NCI-H524 (cell line): ENCODE measurements at places on chromosomes 2 and 18.
A peak's percentile ranks its signal among the peaks of the same experiment; 100 is the strongest.

GRCh38 chr2:178280244-178280852, 86.0 kb downstream of the OSBPL6 start:
- DNase-seq: peak; percentile 5

DNA sequence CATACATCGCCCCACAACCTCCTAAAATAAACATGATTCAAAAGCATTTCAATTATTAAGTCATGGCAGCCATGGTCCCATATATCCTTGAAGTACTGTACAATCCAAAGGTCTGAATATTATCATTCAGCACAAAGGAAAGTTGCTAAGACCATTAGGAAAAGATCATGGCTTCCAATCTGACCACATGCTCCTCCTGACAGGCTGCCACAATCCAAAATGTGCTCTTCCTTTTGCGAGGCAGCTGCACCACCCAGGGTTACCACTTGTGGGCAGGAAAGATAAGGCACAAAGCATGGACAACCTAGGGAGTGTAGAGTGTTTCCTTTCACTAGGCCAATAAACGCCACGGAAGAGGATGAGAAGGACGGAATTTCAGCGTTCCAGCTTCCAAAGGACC, 5.4 kb downstream of the BOLA3 start:
- peak; percentile 50 for DNase-seq

- DNase-seq: no peak
Observed at GRCh38 chr2:226514895-226515294, 284.7 kb downstream of the IRS1 start.

- no peak for DNase-seq
Observed at GRCh38 chr2:140873915-140874531, 1256.8 kb downstream of the LRP1B start.

- DNase-seq: no peak
Observed at GRCh38 chr2:63408530-63408929, 179.7 kb downstream of the WDPCP start.

GRCh38 chr18:48640566-48641270, 101.9 kb downstream of the CTIF start:
- DNase-seq: no peak

- no peak for DNase-seq
Observed at GRCh38 chr2:143177096-143177786, 48.0 kb downstream of the ARHGAP15 start.

DNA sequence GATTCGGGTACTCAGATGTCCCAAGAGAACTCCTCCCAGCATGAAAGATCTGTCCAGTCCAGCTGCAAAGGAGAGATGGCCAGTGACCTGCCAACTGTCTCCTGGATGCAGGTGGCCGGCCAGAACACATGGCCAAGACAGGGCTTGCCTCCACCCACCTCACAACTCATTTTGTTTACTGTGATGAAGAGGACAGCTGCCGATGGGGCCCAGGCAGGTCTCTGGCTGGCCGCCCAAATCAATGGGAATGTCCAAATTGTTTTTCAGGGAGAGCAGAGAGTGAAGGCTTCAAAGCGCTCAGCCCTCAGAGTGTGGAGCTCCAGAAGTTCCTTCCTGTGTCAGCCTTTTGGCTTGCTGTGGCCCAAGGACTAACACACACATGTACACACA, 41.9 kb downstream of the FOSL2 start:
- DNase-seq: no peak

- no peak for DNase-seq
Observed at GRCh38 chr2:127404466-127405254, 13.6 kb upstream of the PROC start.

DNA sequence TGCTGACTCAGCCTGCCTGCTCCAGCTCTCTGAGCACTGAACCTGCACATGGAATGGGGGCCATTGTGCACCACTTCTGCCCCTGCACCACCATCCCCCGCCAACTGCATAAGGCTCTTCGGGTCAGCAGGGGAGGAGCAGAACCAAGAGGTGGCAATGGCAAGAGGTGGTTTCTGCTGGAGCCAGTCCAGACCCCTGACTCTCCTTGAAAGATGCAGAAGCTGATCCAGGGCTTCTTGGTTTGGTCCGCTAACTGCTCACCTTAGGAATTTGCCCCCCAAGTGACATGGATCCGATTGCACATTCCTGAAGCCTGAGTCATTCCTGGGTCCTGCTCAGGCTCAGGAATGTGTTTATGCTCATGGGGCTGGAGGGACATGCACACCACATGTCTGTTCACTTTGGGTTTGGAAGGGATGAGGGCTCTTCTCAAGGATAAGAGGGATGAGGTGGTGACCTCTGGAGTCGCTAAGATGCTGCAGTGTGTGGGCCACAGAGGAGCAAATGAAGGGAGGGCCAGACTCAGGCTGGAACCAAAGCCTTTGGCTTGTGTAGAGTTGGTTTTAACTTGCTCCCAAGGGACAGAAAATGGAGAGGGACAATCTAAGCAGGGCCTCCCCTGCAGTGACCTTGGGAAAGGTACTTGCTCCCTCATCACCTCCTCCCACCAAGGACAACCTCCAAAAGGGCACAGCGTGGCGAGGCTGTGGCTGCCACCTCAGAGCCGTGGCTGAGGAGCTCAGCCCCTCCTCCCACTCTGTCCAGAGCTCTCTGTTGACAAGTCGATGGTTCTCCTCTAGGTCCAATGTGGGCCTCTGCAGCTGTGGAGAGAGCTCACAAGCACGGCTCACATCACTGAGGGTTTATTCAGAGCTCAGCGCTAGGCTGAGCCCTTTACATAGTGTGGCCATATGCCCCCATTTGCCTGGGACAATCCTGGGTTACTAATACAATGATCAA, 66.2 kb downstream of the HS1BP3 start:
- no peak for DNase-seq
